ENCODE measurements at places on chromosomes 2 and 18.

GRCh38 chr2:113274432-113274831 lies 4.3 kb downstream of the PAX8 start:
- no peak for DNase-seq

GRCh38 chr2:105279126-105279525 lies 37.6 kb downstream of the GPR45 start:
- DNase-seq: no peak

- no peak for DNase-seq
Observed at GRCh38 chr2:96501886-96502810, 3.0 kb downstream of the NEURL3 start.

DNA sequence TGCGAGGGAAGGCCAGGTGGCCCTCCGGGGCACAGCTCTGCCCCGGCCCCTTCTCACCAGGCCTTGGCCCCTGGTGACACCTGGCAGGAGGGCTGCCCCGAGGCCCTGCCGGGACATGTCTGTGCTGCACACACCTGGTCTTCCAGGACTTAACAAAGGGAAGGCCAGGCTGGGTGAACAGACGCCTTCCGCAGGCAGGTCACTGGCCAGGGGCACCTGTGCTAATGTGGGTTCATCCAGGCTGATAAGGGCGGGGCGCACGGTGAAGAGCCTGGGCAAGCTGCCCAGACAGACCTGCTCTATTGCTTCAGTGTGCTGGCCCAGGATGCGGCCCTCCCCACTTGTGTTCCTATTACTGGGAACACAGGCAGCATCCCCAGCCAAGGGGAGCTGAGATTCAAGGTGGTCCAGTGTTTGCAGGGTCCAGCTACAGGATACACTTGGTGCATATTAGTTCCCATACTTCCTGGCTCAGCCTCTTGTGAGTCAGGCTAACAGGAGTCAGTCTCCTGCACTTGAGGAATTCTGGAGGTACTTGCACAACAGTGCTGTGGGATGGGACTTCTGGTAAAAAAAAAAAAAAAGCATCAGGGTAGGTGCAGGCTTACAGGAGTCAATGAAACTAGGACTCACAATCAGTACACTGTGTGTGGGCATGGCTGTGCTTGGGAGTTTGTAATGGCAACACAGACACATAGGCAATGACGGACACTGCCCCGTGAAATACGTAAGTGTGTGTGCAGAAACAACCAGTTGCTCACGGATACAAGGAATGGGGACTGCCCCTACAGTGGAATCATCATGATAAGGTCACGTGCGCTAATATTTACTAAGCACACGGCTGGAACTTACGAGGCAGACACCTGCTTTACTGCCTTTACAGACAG lies 261.4 kb downstream of the TWIST2 start:
- no peak for DNase-seq

DNA sequence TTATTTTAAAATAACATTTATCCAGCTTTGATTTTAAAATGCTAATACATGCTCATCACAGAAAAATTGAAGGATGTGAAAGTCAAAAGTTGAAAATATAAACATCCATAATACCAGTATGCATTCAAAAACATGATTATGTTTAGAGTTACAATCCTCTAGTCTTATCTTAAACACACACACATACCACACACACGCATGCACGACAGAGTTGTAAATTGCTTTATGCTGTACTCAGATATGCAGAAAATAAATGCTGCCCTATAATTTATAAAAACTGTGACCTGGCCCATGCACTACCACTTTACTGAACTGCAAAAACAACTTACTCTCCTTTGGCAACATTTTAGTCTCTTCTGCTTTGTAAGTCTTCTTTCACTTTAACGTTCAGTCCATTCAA lies 793.0 kb upstream of the FANCL start:
- DNase-seq: no peak

- DNase-seq: no peak
Observed at GRCh38 chr2:129923265-129924091, 56.0 kb upstream of the RAB6C start.

DNA sequence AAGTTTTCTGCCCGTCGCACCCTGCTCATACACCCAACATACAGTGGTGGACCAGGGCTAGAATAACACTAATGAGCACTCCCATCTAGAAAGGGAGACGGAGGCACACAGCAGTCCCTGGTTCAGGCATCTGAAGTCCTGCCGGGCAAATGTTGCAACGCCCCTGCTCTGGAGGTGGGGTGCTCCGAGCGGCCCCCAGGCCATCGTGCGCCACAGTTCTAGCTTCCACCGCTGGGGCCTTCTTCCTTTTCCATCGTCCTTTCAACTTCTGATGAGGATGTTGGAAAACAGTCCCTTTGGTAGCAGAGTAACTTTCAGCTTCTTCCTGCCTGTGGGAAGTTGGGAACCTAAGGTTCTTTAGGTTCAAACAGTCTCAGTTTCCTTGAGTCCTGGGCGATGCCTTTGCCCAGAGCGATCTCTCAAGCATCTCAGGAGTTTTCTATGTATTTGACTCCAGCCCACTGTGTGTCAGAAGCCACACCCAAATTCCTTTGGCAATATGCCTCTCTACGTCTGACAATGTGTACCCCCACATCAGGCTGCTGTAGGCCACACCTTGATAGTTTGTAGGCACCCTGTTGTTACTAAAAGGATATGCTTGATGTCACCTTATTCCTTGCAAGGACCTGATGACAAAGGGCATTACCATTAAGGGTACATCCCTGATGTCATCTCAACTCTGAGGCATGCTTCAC lies 258.8 kb downstream of the GLI2 start:
- DNase-seq: no peak

DNA sequence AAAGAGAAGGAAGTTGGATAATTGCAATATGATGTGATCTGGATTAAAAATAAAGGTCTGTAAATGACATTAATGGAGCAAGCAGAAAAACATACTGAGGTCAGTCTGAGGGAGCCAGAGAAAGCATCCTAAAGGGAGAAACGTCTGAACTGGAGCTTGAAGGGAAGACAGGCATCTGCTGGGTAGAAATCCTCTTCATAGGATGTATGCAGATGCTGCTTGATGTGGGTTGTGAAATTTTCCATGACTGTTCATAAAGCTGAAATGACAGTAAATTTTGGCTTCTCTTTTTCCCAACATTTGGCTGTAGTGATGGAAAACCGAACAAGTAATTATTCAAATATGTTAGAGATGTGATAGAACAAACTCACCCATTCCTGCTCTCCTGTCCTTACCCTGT lies 287.6 kb downstream of the CAMKMT start:
- DNase-seq: no peak

GRCh38 chr2:48600204-48600813 lies 17.3 kb upstream of the GTF2A1L start:
- no peak for DNase-seq
